ENCODE measurements at places on chromosomes 1 and 21.
A peak's percentile ranks its signal among the peaks of the same experiment; 100 is the strongest.

- no peak for DNase-seq
Observed at GRCh38 chr1:56575865-56576264, 3.5 kb downstream of the PLPP3 start.

- no peak for DNase-seq
Observed at GRCh38 chr21:45079351-45079750, 5.0 kb downstream of the ADARB1 start.

GRCh38 chr1:36880155-36881067 is 153.9 kb downstream of the GRIK3 start:
- no peak for DNase-seq

DNA sequence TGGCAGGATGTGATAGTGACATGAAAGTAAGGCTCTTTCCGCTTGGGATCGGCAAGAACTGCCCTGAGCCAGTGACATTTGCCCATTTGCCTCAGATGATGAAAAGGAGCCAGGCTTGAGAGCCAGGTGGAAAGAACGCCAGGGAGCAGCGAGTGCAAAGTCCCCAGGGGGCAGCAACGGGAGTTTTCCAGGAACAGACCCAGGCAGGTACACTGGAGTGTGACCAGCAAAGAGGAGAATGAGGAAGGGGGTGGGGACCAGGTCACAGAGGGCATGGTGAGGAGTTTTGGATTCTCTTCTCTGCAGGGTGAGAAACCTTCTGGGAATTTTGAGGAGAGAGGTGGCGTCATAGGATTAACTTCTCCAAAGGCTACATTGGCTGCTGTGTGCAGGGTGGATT is 10.8 kb upstream of the ETS2 start:
- no peak for DNase-seq

DNA sequence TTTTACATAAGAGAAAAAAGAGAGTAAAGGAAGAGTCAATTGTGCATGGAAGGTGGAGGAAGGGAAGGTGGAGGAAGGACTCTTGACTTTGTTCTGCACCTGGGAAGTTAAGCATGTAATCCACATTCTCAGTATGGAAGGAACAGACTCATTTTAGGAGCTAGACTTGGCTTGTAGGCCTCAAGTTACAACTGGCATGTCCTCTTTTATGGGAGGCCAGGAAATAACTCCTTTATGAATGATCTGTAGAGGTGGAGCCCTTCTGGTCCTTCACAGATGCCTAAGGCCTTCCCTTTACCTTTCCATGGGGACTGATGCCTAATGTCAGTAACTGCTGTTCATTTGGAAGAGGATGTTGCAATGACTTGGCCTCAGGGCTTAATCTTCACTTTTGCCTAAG is 29.4 kb upstream of the CCSAP start:
- DNase-seq = no peak

- DNase-seq = no peak
Observed at GRCh38 chr1:183034682-183035081, 11.5 kb downstream of the LAMC1 start.

GRCh38 chr1:43711524-43712386 is 4.4 kb downstream of the ST3GAL3 start:
- no peak for DNase-seq

GRCh38 chr1:10510520-10511493 is 36.1 kb downstream of the PEX14 start:
- DNase-seq = no peak

GRCh38 chr1:156673387-156674121 is 3.7 kb downstream of the NES start:
- DNase-seq = no peak

- no peak for DNase-seq
Observed at GRCh38 chr1:13892198-13892597, 192.2 kb downstream of the PRDM2 start.

DNA sequence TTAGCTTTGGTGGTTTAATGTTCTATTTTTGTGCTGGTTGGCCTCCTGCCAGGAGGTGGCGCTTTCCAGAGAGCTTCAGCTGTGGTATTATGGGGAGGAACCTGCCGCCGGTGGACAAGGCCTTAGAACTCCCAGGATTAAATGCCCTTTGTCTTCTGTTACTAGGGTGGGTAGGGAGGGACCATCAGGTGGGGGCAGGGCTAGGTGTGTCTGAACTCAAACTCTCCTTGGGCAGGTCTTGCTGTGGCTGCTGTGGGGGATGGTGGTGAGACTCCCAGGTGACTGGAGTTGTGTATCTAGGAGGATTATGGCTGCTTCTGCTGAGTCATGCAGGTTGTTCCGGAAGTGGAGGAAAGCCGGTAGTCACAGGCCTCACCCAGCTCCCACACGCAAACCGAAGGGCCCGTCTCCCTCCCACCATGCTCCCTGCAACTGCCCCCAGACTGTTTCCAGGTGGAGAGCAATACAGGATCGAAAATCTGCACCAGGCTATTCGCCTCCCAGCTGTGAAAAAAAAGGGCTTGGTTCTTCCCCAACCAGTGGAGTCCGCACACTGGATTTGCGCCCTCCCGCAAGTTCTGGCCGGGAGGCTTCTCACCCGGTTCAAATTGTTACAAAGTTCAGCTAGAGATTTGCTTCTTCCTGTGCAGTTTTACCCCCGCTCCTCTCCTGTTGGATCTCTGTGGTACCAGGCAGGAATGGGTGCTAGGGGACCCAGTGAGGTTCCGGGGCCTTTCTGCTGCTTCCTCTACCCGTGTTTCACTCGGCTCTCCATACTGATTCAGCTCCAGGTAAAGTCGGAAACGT is 220.5 kb downstream of the CENPF start:
- no peak for DNase-seq

DNA sequence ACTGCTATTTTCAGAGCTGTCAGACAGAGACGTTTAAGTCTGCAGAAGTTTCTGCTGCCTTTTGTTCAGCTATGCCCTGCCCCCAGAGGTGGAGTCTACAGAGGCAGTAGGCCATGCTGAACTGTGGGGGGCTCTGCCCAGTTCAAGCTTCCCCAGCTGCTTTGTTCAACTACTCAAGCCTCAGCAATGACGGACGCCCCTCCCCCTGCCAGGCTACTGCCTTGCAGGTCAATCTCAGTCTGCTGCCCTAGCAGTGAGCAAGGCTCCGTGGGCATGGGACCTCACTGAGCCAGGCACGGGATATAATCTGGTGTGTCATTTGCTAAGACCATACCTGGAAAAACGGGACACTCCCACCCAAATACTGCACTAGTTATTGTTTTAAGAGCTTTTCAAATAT is 219.7 kb downstream of the BRINP3 start:
- no peak for DNase-seq

- DNase-seq = no peak
Observed at GRCh38 chr21:16568661-16569060, 838.9 kb downstream of the USP25 start.

DNA sequence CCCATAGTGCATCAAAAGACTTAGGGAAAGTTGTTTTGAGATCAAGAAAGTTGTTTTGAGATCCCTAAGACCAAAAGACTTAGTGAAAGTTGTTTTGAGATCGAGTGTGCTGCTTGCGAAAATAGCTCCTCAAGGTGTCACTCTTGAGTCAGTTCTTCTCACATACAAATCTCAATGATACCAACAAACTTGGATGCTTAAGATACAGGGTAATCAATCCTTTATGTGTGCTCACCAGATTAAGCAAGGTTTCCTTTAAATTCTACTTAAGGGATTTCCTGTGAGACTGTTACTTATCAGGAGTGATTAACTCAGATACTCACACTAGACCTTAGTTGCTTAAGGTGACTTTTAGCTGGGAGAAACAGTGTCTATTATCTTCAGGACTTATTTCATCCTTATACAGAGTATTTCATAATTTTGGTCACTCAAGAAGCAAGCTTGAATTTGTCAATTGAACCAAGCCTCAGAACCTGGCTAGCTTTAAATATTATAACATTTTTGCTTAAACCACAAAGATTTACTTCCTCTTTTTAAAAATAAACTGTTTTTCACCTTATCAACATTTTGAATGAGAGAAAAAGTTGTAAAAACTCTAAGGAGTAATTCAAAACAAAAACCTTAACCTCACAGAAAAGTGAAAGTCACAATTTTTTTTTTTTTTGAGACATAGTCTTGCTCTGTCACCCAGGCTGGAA is 8.0 kb upstream of the RLF start:
- DNase-seq = no peak

DNA sequence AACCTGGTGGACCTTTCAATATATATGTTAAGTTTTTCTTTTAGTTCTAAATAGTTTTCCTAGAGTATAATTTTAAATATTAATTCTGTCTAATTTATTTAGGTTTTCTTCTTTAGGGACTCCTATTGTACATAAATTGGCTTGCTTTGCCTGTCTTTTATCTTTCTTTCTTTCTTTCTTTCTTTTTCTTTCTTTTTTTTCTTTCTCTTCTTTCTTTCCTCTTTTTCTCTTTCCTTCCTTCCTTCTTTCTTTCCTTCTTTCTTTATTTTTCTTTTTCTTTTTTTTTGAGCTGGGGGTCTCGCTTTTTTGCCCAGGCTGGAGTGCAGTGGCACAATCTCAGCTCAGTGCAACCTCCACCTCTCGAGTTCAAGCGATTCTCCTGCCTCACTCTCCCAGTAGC is 35.2 kb downstream of the ZSCAN20 start:
- DNase-seq = no peak

GRCh38 chr1:210233495-210234328 is 1.1 kb downstream of the SERTAD4 start:
- DNase-seq = no peak

GRCh38 chr1:240967070-240967724 is 355.2 kb upstream of the GREM2 start:
- no peak for DNase-seq

- no peak for DNase-seq
Observed at GRCh38 chr1:68347415-68347814, 102.3 kb downstream of the RPE65 start.

GRCh38 chr1:62588000-62588399 is 9.3 kb upstream of the ANGPTL3 start:
- DNase-seq = no peak

- no peak for DNase-seq
Observed at GRCh38 chr1:88697503-88697902, 13.4 kb downstream of the PKN2 start.

DNA sequence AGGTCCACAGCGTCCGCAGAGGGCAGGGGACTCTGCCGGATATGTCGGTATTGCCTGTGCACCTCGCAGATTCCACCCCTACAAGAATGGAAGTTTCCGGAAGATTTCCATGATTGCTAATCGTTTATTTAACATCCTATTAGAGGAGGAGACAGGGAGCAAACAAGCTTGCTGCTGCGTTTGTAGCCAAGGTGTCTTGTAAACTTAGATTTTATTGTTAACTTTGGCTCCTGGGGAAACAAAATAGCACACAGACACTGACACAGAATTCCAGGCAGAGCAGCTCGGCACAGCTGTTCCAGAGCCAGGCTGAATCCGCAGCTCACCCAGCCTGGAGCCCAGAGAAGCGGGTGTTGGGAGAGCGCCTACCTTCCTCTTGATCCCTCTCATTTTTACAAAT is 75.7 kb downstream of the AJAP1 start:
- DNase-seq = no peak

GRCh38 chr1:13679651-13680050 is 20.3 kb upstream of the PRDM2 start:
- no peak for DNase-seq

- DNase-seq = no peak
Observed at GRCh38 chr1:244735404-244735803, 82.5 kb downstream of the DESI2 start.

- DNase-seq = peak; percentile 24
Observed at GRCh38 chr1:201792534-201793305, 36.2 kb upstream of the IPO9 start.

GRCh38 chr1:92929461-92929860 is 31.8 kb downstream of the DIPK1A start:
- no peak for DNase-seq

DNA sequence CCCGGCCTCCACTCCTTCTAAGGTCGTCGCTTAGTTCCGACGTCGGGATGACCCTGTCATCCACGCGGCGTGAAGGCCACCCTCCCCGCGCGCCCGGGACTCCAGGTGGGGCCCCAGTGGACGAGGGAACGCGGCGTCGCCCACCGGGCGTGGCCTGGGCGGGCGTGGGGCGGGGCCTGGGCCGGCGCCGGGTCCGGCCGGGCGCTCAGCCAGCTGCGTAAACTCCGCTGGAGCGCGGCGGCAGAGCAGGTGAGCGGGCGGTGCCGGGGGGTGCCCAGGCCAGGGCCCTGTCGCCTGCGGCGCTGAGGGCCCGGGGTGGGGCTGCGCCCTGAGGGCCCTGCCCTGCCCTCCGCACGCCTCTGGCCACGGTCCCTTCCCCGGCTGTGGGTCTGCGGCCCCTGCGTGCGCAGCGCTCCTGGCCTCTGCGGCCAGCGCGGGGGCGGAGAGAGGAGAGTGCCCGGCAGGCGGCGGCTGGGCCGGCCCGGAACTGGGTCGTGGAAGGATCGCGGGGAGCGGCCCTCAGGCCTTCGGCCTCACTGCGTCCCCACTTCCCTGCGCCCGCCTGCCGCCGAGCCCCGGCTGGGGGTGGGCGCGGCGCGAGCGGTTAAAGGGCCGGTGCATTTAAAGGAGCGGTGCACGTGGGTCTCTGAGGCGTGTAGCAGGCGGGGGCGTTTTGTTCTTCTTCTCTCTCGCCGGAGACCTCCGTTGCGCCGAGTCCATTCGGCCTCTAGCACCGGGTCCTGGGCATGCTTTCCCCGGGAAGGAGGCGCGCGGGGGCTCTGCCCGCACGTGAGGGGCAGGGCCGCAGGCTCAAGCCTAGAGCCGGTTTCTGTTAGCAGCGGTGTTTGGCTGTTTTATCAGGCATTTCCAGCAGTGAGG is at the start of gene PSEN2:
Gene PSEN2 (plus strand): TSS at position 216 of the 879 bp plus-strand sequence. CDS start 11,292 bp downstream, outside the sequence.
- peak; percentile 80 for DNase-seq

DNA sequence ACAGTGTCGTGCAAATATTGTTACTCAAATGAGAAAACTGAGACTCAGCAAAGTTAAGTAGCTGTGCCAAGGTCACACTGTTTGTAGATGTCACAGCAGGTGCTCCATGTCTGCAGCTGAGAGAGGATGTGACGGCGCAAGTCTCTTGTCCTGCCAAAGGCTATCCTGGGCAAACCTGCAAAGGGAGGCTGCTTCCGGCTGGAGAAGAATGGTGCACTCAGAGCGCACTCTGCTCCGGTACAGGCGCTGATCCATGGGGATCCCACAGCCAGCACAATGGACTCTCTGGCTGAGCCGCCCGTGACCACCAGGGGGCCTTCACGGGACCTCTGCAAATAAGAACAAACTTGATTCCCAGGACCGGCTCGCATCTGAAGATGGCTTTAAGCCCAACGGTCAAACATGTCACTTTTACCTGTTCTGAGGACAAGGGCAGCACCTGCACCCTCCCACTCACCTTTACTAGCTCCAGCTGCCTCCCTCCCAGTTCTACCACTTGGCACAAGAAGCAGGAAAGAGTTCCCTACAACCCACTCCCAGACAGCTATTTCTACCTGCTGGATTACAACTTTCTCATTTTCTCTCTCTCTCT is 21.9 kb downstream of the RD3 start:
- DNase-seq = peak; percentile 38

GRCh38 chr1:201771466-201771865 is 57.5 kb upstream of the IPO9 start:
- DNase-seq = no peak

GRCh38 chr1:214422137-214422671 is 129.2 kb downstream of the PTPN14 start:
- DNase-seq = no peak
